Activated T-helper 1 cell treated with Interleukin-2 at 50 U/mL for 16 hours (primary cell): ENCODE measurements at places on chromosomes 1 and 21.
A peak's percentile ranks its signal among the peaks of the same experiment; 100 is the strongest.

DNA sequence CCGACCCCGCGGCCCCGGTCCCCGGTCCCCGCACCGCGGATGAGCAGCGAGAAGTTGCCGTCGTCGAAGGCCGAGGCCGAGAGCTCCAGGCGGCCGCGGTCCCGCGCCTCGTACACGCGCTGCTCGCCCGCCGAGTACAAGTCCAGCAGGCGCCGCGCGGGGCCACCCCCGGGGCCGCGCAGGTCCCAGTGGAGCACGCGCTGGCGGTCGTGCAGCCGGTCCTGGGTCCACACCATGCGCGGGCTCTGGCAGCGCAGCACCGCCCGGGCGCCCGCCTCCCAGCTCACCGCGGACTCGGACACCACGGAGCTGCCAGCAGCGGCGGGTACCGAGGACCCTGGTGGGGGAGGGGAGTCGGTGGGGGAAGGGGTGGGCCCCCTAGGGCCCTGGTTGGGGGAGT lies 2.9 kb downstream of the MXRA8 start:
- no peak for DNase-seq

DNA sequence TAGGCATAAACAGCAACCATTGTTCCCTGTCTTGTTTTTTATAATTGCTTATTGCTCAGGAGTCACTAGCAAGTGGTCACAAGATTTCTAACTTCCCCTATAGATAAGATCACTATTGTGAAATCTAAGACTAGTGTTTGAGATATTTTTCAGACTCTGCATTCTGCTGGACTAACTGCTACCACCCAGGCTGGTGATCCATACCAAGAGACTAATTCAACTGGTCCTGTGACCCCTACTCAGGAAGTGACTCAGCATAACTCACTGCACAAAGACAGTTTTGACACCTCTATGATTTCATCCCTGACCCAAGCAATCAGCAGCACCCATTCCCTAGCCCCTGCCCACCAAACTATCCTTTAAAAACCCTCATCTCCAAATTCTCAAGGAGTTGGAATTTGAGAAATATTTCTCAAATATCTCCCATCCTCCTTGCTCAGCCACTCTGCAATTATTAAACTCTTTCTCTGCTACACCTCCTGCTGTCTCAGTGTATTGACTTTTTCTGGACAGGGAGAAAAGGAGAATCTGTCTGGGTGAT lies 52.7 kb downstream of the TRIM33 start:
- DNase-seq, result no peak

DNA sequence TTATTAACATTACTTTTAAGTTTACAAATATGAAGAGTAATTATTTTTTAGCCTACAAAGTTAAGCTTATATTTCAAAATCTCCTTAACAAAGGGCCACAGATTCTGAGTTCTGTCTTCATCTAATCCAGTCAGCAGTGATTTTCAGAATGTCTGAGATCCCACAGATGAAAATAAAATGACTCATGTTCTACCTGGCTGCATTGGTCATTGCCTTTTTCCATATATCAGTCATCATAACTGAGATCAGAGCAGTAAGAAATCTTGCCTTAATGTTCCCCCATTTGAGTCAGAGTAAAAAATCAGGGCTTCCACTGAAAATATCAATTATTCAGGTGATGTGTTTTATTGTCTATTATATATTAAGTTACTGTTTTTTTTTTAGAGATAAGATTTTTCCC lies 416.1 kb downstream of the MRPL39 start:
- no peak for DNase-seq

DNA sequence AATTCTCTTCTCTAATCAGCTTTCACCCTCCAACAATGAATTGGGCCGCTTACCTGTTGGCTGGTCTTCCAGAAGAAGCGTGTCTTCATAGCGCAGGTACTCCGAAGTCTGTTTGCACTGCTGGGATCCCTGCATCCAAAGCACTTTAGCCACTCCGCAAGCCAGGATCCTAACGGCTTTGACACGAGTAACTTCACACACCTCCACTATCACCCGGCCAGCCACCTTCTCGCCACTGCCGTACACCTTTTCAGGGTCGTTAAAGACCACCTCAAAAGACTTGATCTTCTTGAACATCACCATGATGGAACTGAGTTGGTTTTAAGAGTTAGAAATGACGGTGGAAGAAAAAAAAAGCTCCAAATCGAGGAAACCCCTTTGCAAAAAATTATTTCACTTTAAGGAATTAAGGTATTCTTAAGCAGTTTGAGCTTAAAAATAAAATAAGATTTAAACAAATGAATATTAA lies 381 bp downstream of the TXNIP start:
- DNase-seq, result no peak

DNA sequence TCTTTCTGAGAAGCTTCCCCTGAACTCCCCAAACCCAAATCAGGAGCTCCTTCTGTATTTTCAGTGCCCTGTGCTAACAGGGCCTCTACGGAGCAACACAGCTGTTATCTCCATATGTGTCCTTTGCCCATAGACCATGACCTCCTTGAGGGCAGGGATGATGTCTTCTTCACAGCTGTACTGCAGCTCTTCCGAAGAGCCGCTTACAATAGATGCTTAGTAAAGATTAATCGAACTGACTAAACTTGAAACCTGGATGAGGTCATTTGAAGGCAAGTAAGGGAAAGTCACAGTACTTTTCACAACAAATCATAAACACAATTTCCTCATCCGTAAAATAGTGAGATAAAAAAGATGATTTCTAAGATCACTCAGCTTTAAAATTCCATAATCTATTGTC lies 4.4 kb upstream of the KCNN3 start:
- no peak for DNase-seq

DNA sequence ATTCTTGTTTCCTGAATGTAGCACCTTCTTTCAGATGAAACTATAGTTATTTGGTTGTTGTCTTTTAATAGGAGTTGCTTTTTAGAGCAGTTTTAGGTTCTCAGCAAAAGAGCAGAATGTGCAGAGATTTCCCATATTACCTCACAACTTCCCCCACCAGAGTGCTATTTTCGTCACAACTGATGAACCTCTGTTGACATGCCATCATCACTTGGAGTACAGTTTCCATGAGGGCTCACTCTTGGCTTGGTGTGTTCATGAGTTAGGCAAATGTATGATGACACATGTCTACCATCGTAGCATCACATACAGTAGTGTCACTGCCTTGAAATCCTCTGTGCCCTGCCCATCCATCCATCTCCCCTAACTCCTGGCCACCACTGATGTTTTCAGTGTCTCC lies 3.7 kb downstream of the IBA57 start:
- DNase-seq, result no peak

GRCh38 chr1:223156343-223156742 lies 13.3 kb upstream of the TLR5 start:
- no peak for DNase-seq

GRCh38 chr1:52281518-52281917 lies 84.5 kb downstream of the CC2D1B start:
- no peak for DNase-seq

DNA sequence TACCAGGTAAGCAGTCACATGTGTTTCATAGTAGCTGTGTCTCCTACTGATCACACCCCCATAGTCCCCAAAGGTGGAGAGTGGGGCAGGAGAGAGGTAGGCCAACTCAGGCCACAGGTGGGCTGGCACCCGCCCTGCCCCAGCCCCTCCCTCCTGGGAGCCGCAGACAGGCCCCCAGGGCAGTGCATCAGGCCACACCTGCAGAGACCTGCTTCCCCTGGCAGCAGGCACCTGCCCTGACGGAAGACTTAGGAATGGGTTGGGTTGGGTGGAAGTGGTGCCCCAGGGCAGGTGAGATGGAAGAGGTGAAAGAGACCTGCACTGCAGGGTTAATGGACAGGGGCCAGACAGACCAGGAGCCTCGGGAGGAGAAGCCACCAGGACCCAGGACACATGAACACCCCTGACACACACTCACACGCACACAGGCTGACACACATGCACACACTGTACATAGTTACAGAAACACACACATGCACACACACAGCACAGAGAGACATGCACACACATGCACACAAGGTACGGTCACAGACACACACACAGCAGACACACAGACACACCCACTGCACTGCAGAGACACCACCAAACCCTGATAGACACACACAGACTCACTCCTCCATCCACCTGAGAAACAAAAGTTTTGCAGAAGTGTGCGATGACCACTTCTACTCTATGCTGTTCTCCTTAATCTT lies 1.7 kb upstream of the COL18A1 start:
- DNase-seq, result no peak

- no peak for DNase-seq
Measured at GRCh38 chr1:98103617-98104285, 182.9 kb upstream of the DPYD start.

- DNase-seq, result no peak
Measured at GRCh38 chr1:20538227-20538626, 14.1 kb upstream of the FAM43B start.

DNA sequence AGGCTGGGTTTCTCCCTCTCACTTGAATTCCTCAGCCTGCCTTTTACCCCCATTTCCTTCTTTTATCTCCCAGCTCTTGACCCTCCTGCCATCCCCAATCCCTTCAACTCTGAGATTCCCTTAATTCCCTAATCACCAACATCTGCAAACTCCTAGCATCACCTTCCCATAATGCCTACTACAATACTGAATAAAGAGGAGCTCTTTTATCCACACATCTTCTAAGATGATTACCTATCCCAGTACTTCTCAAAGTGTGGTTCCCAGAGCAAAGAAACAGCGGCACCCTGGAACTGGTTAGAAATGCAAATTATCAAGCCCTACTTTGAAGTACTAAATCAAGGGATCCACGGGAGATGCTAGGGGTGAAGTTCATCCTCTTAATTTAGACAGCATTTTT lies 21.2 kb upstream of the UBE2U start:
- DNase-seq, result no peak

DNA sequence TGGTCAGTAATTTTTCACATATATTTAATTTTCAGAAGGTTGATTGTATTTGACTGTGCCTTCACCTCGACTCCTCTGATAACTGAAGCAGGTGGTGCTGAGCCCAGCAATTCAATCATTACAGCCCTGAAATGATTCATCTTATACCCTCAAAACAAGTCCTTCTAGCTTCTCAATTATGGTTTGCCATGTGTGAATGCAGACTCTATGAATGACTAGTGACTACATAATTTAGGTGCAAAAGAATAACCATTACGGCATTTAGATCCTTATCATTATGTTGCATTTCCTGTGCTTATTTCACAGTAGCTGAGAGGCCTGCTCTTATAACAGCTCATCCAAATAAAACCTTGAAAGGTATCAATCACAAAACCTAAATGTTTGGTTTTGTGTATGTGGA lies 54.0 kb upstream of the COL11A1 start:
- no peak for DNase-seq

DNA sequence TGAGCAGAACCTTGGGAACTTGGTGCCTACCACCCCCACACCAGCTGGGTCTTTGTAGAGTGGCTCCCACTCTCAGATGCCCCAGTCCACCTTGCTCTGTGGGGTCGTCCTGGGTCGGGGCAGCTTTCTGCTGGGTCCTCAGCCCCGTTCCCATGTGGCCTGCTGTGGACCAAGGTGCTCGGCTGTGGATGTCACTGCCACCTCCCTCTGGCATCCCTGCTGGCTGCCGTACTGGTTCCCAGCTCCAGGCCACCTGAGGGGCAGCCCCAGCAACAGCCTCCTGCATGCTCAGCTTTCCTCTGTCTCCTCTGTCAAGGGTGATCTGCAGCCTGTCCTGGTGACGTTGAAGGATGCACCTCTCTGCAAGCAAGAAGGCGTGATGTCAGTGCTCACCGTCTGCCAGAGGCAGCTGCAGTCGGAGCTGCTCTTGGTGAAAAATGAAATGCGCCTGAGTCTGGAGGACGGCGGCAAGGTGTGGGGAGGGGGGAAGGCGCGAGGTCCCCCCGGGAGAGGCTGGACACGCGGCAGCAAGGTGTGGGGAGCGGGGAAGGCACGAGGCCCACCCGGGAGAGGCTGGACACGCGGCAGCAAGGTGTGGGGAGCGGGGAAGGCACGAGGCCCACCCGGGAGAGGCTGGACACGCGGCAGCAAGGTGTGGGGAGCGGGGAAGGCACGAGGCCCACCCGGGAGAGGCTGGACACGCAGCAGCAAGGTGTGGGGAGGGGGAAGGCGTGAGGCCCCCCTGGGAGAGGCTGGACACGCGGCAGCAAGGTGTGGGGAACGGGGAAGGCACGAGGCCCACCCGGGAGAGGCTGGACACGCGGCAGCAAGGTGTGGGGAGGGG lies 45.9 kb upstream of the DIP2A start:
- DNase-seq, result no peak

DNA sequence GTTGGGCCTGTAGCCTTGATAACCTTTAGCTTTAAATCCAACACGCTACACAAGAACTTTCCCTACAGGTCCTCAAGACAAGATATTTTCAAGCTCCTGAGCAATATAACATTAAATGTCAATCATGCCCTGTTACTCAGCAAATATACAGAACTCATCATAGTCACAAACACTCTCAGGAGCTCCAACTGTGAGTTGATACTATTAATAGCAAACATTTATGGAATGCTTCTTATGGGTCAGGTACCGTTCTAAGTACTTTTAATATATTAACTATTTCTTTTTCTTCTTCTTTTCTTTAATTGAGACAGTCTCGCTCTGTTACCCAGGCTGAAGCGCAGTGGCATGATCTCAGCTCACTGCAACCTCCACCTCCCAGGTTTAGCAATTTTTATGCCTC lies 10.1 kb downstream of the EYA3 start:
- DNase-seq, result no peak

- DNase-seq, result no peak
Measured at GRCh38 chr1:219138747-219139146, 34.9 kb upstream of the LYPLAL1 start.

DNA sequence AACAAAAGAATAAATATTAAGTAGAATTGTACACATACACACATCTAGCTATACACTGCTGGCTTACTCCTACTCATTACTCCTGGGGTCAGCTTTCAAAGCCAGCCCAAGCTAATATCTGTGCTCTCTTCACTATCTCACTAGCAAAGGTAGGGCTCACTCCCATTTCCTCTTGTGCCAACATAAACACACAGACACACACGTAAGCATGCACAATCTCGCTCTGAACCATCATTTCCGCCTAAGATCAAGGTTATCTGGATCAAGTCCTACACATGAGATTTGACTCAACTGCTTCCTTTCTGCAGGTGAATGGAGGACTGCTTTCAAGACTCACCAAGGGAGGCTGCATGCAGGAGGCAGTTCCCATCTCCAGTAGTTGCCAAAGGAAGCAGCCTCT lies 28.8 kb upstream of the MTMR11 start:
- no peak for DNase-seq

GRCh38 chr1:150650193-150650592 lies 20.8 kb upstream of the ENSA start:
- no peak for DNase-seq

- no peak for DNase-seq
Measured at GRCh38 chr1:23403038-23403336, 21.6 kb downstream of the TCEA3 start.

- DNase-seq, result no peak
Measured at GRCh38 chr1:240136402-240136801, 44.7 kb downstream of the FMN2 start.

DNA sequence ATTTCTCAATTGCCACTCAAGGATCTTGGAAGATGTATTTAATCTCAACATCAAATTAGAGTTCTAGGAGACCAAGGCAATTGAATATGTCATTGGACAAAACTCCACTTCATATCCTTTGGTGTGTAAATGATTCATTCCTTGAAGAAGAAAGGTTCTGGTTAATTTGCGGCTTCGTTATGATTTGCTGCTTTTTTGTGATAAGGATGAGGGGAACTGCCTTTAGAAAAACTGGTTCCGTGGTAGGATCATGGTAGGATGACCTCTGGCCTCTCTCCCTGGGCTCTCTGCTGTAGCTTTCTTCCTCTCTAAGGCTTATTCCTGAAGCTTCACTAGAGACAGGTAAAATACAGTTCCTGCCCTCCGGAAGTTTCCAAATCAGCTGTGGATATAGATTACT lies 51.5 kb upstream of the ERRFI1 start:
- no peak for DNase-seq

- peak; percentile 33 for DNase-seq
Measured at GRCh38 chr1:1677718-1678580, 14.6 kb downstream of the SLC35E2B start.
